ENCODE measurements at places on chromosomes 1 and 21. TPM values are rescaled to one million over a fixed set of nuclear protein-coding genes. Genes with fewer than 3 reads are reported as not detected.

Gene YBEY
- total RNA-seq: 18.6 TPM

Gene LYPD8
- total RNA-seq: not detected

Gene GABRD
- 3.4 TPM for total RNA-seq

Gene C1orf116
- total RNA-seq: 13.3 TPM

Gene KCTD3
- 63.8 TPM for total RNA-seq

Gene C1orf185
- total RNA-seq: not detected

Gene HFM1
- 9.0 TPM for total RNA-seq

Gene MROH7
- total RNA-seq: 7.9 TPM

Gene MIB2
- 68.0 TPM for total RNA-seq

Gene CTSE
- total RNA-seq: 0.88 TPM

Gene ADAMTSL4
- total RNA-seq: 28.2 TPM

Gene TCHH
- total RNA-seq: 0.06 TPM

Gene SLC26A9
- 0.29 TPM for total RNA-seq

Gene ERICH3
- total RNA-seq: 0.12 TPM

Gene TRABD2B
- 6.4 TPM for total RNA-seq

Gene SHC1
- 56.2 TPM for total RNA-seq

Gene SLC44A3
- total RNA-seq: 41.0 TPM

Gene C1orf174
- 23.1 TPM for total RNA-seq

Gene NMNAT2
- 1.8 TPM for total RNA-seq

Data from metanephros (tissue), 2 donors.